RCC 7860 (cell line): ENCODE measurements at places on chromosomes 4 and X.
A peak's percentile ranks its signal among the peaks of the same experiment; 100 is the strongest.

DNA sequence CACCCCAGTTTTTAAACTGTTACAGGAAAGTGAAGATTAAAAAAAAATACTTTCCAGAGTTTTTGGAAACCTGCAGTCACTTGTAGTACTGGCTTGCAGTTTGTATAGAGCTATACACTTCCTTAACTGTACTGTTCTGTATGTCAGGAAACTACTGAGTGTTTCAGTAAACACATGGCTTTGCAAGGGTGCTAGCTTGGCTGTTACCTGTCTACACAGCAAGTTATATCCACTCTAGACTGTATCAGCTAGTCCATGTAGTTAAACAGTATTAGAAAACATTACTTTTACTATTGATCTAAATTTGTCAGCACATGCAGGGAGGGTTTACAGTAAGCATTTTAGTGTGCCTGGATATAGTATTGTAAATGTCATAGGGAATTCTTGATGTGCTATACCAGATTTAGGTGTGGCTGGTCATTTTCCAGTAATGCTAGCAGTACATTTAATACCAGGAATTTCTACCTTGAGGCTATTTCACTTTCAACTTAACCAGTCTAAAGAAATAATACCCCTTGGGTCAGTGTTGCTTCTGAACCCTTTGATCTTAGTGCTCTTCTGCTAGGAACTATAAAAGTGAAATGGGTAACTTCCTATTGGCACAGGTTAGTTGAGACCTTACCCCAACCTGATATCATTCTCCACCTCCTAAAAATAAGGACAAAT lies 192.3 kb upstream of the ANKRD50 start:
- DNase-seq: no peak

DNA sequence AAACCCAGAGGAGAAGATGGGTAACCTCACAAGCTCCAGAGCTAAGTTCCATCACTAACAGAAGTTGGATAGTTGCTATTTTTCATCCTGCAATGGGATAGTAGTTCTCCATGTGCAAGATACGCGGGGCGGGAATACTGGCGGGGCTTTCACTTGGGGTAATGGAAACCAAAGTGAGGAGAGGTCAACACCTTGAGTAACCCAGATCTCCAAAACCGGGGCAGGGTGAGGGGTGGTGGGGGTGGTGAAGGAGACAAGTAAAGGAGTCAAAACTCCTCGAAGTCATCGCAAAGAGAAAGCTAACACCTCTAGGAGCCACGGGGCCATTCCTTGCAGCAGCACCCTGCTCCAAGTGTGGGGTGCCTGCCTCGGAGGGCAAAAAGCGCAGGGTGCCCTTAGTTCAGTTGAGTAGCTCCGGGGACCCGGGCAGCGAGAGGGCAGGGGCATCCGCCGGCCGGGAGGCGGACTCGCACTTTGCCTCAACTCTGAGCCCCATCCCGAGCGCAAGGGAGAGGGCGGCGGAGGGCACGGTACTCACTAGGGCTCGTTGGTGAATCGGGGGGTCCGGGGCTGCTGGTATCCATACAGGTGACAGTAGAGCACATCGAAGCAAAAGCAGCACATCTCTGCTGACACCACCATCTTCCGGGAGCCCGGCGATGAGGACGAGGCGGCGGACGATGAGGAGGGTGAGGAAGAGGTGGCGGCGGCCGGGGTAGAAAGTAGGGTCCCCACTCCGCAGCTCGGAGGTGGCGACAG lies 645 bp downstream of the AMMECR1 start:
- no peak for DNase-seq

- DNase-seq: no peak
Observed at GRCh38 chr4:57214654-57215411, 104.6 kb upstream of the IGFBP7 start.

GRCh38 chrX:103356130-103356798 lies at the start of gene TCEAL9:
TCEAL9 (plus strand) TSS chrX:103356506; CDS start chrX:103357685, 1,179 bp downstream.
- peak; percentile 55 for DNase-seq

GRCh38 chr4:184728858-184729257 lies 5.0 kb downstream of the CENPU start:
- DNase-seq: no peak

- no peak for DNase-seq
Observed at GRCh38 chrX:110531873-110532580, 173.4 kb downstream of the RTL9 start.
